SJSA1 (cell line): ENCODE measurements at places on chromosomes 1 and 21. TPM values are rescaled to one million over a fixed set of nuclear protein-coding genes. Genes with fewer than 3 reads are reported as not detected.

The LYPLA2 gene
- total RNA-seq, result 42.4 and 46.6 TPM in 2 replicates

The NBPF14 gene
- 25.5 and 34.7 TPM in 2 replicates for total RNA-seq

The ATP1B1 gene
- total RNA-seq, result 23.0 and 23.3 TPM in 2 replicates

The CCDC17 gene
- total RNA-seq, result 0.34 TPM in 1 of 2 replicates, not detected in the other
